ENCODE measurements at places on chromosomes 6 and 20.

DNA sequence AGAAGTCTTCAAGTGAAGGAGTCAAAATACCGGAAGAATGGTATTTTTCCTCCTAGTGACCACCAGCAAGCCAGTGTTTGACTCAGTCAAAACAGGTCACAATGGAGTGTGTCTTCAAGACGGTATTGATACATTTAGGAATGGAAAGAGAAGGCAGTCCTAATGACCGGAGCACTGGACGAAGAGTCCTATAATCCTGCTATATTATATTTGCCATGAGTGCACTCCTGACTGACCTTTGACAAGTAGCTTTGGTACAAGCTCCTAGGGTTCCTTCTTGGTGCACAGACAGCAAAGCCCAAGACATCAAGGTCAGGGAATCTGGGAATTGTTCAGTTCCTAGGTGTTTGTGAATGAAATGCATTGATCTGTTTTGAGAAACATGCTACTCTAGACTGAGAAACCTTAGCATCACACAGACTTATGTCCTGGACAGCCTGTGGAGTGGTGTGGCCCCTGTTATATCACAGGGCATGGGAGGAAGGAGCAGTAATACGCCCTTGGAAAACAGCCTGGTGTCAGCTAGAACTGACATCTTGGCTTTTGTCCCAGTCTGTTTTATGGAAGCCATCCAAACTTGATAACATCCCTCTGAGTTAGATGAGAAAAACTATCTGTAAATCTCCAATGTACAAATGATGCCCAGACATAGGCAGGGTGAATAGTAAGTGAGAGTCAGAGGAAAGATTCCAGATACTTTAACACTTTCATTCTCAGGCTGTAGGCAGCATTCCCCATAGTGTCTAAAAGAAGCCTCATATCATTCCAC lies 18.5 kb downstream of the NOX3 start:
- DNase-seq = no peak

GRCh38 chr6:144219056-144219685 lies 66.0 kb upstream of the UTRN start:
- DNase-seq = peak; percentile 51

GRCh38 chr20:46978951-46979491 lies 84.4 kb downstream of the EYA2 start:
- no peak for DNase-seq

GRCh38 chr6:129490521-129491255 lies 219.3 kb downstream of the ARHGAP18 start:
- DNase-seq = peak; percentile 90

- no peak for DNase-seq
Measured at GRCh38 chr6:83883240-83883639, 23.8 kb downstream of the CYB5R4 start.

GRCh38 chr6:148887181-148887580 lies 140.4 kb downstream of the UST start:
- DNase-seq = no peak

DNA sequence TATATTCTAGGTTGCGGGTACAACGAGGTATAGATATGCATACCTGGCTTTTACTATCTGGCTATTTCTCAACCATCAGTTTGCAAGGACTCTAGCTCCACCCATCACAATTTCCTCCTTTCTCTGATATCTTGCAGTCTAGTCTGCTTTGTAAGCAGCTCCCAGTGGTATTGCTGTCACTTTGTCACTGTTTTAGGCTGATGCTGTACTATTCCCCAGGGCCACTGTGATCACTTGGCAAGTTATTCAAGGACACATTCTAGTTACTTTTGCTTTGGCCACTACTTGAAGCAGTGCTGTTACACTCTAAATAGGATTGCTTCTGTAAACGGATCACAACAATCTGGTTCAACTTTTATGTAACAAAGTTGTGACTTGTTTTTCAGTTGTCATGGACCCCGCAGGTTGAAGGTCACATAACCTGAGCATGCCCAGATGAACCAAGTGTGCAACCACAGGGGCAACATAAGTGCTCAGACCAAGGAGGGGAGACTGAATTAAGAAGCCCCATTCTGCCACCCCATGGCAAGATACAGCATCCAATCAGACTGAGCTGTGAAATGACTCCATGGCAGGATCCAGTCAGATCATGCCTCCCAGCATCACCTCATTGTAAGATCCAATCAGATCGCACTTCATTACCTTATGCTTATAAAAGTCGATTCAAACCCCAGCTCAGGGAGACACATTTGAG lies 588.4 kb upstream of the CITED2 start:
- no peak for DNase-seq

DNA sequence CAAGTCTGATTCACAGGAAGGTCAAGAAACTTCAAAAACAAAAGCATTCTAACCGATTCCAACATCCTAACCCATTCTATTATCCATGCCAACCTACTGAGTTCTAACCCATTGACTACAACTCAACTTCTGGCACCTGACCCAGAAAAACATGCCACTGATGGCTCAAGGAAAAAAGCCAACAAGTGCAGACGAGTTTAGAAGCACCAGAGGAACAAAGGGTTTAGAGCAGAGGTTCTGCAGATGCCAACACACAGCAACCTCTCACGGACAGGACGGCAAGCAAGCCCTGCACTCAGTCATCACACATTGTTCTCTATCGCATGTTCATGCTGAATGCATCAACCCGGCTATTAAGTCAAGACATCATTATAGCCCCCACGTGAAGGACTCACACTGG lies 25.2 kb upstream of the MC3R start:
- DNase-seq = no peak

GRCh38 chr20:19964289-19965265 lies 52.6 kb upstream of the NAA20 start:
- no peak for DNase-seq

DNA sequence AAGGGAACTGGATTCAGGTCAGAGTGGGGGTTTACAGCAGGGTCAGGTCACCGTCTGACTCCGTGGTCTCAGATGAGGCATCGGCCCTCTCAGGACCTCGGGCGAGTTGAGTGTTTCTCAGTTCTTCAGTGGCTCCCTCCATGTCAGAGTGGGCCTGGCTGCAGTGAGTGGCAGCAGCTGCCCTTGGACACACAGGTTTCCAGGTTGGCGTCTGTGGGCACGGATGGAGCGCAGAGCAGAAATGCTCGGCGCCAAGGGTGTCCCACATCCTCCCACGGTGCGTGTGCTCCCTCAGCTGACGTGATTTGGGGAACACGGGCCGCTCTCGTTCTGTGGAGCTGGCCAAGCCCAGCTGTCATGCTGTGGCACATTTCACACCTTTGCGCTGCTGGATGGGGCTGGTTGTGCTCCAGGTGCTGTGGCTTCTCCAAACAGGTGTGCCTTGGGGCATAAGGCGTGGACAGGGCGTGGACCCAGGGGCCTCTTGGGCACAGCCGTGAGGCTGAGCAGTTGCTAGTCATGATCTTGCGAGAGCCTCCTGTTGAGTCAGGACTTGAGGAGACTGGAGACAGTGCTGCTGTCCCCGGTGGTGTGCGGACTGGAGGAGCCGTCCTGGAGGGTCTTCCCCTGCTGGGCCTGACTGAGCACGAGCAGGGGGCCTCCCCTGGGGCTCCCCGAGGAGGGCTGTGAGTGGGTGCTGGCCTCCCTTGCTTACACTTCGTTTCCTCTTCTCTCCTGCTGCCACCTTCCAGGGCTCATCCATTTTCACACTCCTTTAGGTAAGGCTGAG lies 9.5 kb upstream of the DNAJC5 start:
- no peak for DNase-seq

- no peak for DNase-seq
Measured at GRCh38 chr6:124470803-124471202, 491.4 kb upstream of the RNF217 start.

GRCh38 chr6:54618572-54618971 lies 228.0 kb upstream of the FAM83B start:
- DNase-seq = no peak

GRCh38 chr6:155417454-155417853 lies 38.2 kb downstream of the NOX3 start:
- DNase-seq = no peak

GRCh38 chr6:62746968-62747367 lies 460.9 kb upstream of the KHDRBS2 start:
- no peak for DNase-seq

GRCh38 chr20:8170921-8171320 lies 38.9 kb downstream of the PLCB1 start:
- DNase-seq = no peak

DNA sequence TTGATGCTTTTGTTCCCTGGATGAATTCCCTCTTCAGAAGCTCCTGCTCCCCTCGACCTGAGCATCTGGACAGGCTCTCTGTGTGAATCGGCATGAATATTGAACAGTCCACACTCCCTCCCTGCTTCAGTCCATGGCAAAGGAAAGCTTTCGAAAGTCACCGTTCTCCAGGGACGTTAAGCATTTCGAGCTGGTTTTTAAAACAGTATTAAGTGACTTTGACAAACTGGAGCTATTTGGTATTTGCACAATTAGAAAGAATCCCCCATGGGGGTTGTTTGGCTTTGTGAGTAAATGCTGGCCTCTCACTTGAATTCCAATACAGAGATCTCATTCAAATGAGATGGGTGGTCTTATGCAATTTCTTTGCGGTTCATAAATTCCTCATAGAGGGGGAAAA lies 85.3 kb upstream of the TIAM2 start:
- DNase-seq = no peak

- DNase-seq = peak; percentile 5
Measured at GRCh38 chr6:120405947-120406346, 928.3 kb downstream of the TBC1D32 start.

- DNase-seq = peak; percentile 73
Measured at GRCh38 chr6:6840831-6841291, 252.3 kb downstream of the LY86 start.

Data from KBM-7 (cell line).